Mucosa of gallbladder (tissue), 1 donor: ENCODE measurements at places on chromosomes 7 and 10.

DNA sequence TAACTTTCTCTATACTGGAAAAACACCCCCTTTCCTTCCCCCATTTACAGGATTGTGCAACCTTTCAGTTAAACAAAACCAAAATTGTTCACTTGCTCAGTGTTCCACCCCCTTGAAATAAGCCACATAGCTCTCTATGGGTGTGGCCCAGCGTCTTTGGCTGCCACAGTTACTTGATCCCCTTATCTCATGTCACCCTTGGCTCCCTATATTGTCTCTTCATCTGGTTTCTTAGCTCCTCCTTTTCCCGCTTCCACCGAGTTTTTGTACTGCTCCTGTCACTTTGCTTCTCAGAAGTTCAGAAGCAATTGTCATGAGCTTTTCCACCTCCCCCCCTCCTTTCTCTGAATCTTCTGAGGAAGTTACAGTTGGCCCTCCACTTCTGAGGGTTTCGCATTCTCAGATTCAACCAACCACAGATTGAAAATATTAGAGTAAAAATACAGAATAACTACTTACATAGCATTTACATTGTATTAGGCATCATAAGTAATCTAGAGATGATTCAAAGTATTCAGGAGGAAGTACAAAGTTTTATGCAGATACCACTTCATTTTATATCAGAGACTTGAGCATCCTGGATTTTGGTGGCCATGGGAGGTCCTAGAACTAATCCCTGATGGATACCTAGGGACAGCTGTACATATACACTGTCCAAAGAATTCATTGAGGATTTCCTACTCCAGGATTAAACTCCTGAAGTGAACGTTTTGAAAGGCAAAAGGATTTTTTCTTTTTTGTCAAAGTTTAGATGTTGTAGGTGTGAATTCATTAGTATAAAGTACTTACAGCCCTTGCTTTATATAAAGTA, 60.4 kb downstream of the ADD3 start:
- DNase-seq: no peak

- no peak for DNase-seq
These were observed 37.8 kb upstream of the FZD9 start for GRCh38 chr7:73395538-73396503.

- DNase-seq: no peak
These were observed 185.4 kb downstream of the CACNA2D1 start for GRCh38 chr7:82258181-82258580.

- DNase-seq: no peak
These were observed 683 bp downstream of the INSIG1 start for GRCh38 chr7:155298288-155298833.

GRCh38 chr7:112770051-112770450, 20.1 kb downstream of the TMEM168 start:
- no peak for DNase-seq

- DNase-seq: no peak
These were observed 558.1 kb downstream of the PTPRN2 start for GRCh38 chr7:158029509-158029908.

DNA sequence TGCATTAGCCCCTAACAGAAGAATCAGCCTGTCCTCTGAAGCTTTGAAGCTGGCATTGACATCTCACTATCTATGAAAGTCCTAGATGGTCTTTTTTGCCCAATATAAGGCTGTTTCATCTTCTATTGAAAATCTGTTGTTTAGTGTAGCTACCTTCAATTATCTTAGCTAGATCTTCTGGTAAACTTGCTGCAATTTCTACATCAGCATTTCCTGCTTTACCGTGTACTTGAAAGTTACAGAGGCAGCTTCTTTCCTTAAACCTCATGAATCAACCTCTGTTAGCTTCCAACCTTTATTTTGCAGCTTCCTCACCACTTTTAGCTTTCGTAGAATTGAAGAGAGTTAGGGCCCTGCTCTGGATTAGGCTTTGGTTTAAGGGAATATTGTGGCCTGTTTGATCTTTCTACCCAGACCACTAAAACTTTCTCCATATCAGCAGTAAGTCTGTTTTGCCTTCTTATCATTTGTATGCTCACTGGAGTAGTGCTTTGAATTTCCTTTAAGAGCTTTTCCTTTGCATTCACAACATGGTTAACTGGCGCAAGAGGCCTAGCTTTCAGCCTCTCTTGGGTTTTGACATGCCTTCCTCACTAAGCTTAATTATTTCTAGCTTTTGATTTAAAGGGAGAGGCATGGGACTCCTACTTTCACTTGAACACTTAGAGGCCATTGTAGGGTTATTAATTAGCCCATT, 32.5 kb downstream of the ARID5B start:
- no peak for DNase-seq

DNA sequence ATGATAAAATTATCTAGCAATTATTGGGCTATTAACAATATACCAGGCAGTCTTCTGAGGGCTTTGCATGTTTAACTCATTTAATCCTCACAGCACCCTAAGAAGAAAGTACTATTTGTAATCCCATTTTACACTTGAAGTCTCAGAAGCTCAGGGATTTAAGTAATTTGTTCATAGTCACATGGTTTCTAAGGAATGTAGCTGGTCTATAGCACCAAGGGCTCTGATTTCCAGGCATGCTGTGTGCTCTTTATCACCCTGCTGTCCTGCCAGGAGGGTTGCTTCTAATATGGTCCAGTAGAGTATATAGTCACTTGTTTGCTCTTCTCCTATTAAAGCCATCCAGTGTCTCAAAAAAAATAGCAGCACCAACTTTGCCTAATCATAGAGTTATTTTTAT, 417.2 kb downstream of the PLXDC2 start:
- DNase-seq: no peak

GRCh38 chr7:37234928-37235327, 213.7 kb downstream of the ELMO1 start:
- DNase-seq: no peak

GRCh38 chr10:133459454-133460207, 5.9 kb downstream of the SCART1 start:
- DNase-seq: peak; percentile 4

- DNase-seq: no peak
These were observed 917.9 kb downstream of the GRID1 start for GRCh38 chr10:85448716-85449115.

GRCh38 chr10:46312953-46313352, 26.2 kb downstream of the ANTXRL start:
- DNase-seq: no peak

DNA sequence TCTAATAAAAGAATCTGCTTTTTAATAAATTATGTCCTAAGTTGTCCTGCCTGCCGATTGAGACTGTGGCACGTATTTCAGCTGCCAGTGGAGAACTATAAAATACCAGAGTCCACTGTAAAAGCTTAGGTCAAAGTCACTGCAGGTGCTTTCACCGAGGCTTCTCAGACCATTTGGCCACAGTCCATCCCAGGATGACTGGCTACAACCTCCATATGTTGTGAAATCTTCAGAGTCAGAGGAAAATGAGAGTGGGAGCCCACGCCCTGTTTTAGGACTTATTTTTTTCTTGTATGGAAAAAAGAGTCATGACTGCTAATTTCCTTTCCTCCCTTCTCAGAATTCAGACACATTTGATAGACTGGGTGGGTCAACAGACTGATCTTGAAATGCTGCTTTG, 182.9 kb downstream of the ANK3 start:
- DNase-seq: no peak

DNA sequence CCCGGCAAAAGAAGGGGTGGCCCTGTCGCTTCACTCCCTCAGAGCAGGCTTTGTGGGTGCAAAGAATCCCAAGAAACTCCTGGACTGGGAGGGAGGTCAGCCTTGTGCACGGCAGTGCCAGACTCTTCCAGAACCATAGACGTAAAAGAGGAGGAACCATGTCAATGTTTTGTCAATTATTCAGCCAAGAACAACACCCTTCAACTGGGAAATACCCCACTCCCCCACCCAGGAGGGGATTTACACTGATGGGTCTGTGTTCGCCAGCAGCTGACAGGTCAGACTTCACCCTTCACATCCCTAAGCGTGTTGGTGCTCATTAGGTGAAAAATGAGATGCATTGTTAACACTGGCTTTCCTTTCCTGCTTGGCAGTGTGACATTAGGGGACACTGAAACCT, 116.8 kb upstream of the BMPER start:
- DNase-seq: no peak

- DNase-seq: no peak
These were observed 32.1 kb upstream of the PFKFB3 start for GRCh38 chr10:6170638-6171037.

DNA sequence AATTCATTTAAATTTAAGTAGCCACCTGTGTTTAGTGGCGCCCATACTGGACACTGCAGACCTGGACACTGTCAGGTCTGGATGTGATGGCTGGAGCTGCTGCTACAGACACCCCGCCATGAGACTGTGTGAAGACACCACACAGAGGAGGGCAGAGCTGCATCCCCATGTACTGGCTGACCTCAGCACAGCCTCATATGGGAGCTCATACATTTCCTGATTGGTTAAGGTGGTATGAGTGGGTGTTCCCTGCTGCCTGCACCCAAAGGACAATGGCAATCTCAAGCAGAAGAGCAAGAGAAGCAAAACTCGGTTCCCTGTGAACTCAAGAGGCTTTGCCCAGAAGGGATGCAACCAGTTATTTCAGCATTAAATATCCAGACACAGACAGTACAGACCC, 60.0 kb downstream of the DLG5 start:
- no peak for DNase-seq

GRCh38 chr10:103680869-103681236, 174.5 kb downstream of the SH3PXD2A start:
- DNase-seq: no peak

DNA sequence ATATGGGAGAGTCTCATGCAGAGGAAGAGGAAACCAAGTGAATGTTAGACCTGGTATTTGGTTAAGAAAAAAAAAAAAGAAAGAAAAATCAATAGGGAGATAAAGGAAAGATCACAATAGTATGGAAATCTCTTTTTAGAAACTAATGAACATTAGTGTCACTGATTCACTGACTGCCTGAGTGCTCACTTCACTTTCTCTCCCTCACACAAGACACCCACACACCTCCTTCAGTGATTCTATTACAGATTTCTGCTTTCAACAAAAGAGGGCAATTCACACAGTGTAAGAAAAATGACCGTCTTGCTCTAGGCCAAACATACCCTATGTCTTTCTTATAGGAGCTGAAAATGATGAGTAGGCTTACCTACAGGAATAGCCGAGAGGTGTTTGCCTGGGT, 6.0 kb downstream of the GPR158 start:
- DNase-seq: no peak

GRCh38 chr7:142111499-142111898, at the start of gene MGAM2:
Gene MGAM2 (plus strand): TSS chr7:142111718. CDS start chr7:142116874, 5,156 bp downstream.
- DNase-seq: no peak

DNA sequence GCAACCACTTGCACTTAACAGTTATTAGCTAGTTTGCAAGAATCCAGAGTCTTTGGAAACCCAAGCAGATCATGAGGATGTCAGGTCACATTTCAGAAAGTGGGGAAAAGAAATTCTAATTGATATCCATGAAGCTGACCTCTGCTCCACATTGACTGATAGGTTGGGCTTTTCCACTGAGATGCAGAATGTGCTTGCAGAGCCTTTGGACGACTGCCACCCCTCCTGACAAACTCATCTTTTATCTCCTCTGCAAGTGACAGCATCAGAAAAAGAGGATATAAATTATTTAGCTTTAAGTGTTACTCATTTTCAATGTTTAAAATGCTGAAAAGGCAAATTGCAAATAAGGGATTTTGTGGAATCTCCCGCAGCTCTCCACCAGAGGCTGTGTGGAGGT, 75.3 kb downstream of the C10orf90 start:
- DNase-seq: no peak

GRCh38 chr10:100773646-100774045, 28.3 kb downstream of the PAX2 start:
- DNase-seq: no peak

DNA sequence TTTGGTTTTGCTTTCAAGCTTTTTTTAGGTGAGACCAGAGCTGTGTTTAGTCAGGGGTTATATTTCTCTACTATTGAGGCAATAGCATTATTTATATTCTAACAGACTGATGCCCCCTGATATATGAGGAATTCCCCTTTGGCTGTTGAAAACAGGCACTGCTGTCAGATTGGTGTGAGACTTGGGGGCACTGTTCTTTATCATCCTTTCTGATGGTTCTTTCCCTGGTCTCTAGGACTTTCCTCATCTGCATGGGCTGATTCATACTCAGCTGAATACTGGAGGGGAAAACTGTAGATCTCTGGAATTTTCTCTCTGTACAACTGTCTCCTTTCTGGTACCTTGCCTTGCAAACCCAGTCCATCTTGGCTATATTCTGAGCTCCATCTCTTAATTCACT, 10.0 kb upstream of the ICA1 start:
- no peak for DNase-seq

- peak; percentile 81 for DNase-seq
These were observed 190.4 kb downstream of the DGKI start for GRCh38 chr7:137656227-137656849.

GRCh38 chr10:129860396-129860795, 103.7 kb downstream of the EBF3 start:
- DNase-seq: no peak
